Activated T-helper 2 cell treated with anti-CD3 and anti-CD28 coated beads, Interferon-gamma antibody, Interleukin-2, Interleukin-4, amounts not matched to agents 10 μg/mL and 5 μg/mL and 100 μg/mL, durations not matched to agents 14 hours and 24 hours and 36 hours (primary cell): ENCODE measurements at places on chromosomes 1 and 21. TPM values are rescaled to one million over a fixed set of nuclear protein-coding genes. Genes with fewer than 3 reads are reported as not detected.

Gene STIL
- total RNA-seq = 24.8 and 27.6 TPM in 2 replicates

GRCh38 chr1:83034851-83035250, 964.1 kb downstream of the TTLL7 start:
- no peak for DNase-seq

GRCh38 chr21:44836666-44837471, 19.0 kb upstream of the SUMO3 start:
- DNase-seq = no peak

DNA sequence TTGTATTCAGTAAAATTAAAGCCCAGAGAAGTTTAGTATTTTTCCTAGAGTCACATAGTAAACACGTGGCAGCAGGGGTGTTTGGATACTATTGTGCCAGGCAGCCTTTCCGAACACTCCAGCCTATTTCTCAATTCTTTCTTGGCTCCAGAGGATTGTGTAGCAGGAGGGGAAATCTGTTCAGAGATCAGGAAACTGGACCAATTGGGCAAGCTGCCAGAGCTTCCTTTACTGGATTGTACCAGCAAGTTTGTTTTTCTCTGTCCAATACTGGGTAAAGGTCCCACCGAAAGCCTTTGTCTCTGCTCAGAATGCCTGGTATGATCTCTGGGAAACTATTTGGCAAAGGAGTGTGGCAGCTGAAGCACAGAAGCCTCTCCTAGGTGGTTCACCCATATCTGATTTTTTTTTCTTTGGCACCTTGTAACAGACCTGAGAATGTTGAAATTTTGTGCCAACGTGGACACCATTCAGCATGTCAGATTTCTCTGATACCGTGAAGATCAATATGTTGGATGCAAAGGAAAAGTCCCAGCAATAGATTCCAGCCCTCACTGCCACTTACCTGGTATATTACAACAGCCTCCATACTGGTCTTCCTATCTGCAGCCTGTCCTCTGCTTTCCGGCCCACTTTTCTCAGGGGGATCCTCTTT, 126.2 kb downstream of the FGGY start:
- no peak for DNase-seq

- DNase-seq = no peak
Measured at GRCh38 chr1:169891539-169891885, 2.2 kb downstream of the SCYL3 start.

DNA sequence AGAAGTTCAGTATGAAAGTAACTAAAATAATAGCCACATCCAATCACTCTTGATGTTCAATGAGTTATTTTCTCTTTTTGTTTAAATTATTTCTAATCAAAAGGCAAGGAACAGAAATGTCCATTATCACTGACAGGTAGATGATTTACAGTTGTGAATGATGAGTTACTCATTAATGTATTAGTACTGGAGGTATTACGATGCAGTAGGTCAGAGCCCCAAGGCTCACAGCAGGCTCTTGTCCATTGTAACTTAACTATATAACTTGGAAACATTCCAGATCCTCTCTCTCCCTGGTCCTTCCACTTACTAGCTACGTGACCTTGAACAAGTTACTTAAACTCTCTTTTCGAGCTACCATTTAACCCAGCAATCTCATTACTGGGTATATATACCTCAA, 39.5 kb downstream of the CRB1 start:
- no peak for DNase-seq

Gene PTPRC
- 321 and 333 TPM in 2 replicates for total RNA-seq

GRCh38 chr1:231410036-231410612, 12.0 kb downstream of the EGLN1 start:
- no peak for DNase-seq

DNA sequence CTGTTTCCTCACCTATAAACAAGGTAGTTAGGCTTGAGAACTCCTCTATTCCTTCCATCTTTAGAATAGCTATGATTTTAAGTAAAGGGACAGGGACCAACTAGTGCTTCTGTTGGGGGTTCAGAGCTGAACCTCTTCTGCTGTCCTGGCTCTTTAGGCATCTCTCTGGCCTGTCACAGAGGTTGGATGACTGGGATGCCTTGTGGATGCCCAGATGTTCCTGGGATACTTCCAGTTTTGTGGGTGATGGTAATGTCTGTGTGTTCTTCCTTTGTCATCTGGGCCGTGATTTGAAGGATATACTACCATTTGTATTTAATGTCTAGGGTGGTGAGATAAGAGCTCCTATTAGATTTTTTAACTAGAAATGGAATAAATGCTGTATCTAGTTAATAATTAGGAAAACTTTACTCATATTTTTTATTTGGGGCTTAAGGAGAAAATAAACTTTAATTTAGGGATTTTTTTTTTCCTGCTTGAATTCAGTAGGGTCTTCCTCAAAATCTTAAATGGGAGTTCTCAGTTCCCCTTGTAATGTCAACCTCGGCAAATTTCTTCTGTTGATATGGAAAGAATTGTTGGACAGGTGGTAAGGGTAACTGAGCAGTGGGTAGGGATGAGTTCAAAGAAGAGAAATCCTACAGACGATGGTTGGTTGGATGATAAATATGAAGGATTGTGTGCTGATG, 47.2 kb downstream of the LAMC1 start:
- DNase-seq = no peak

Gene AK2
- 349 TPM in 2 replicates for total RNA-seq

Gene TTC34
- total RNA-seq = 0.94 and 1.1 TPM in 2 replicates

Gene AGMAT
- 30.1 and 32.5 TPM in 2 replicates for total RNA-seq

- DNase-seq = no peak
Measured at GRCh38 chr1:206691604-206692003, 6.9 kb downstream of the MAPKAPK2 start.

DNA sequence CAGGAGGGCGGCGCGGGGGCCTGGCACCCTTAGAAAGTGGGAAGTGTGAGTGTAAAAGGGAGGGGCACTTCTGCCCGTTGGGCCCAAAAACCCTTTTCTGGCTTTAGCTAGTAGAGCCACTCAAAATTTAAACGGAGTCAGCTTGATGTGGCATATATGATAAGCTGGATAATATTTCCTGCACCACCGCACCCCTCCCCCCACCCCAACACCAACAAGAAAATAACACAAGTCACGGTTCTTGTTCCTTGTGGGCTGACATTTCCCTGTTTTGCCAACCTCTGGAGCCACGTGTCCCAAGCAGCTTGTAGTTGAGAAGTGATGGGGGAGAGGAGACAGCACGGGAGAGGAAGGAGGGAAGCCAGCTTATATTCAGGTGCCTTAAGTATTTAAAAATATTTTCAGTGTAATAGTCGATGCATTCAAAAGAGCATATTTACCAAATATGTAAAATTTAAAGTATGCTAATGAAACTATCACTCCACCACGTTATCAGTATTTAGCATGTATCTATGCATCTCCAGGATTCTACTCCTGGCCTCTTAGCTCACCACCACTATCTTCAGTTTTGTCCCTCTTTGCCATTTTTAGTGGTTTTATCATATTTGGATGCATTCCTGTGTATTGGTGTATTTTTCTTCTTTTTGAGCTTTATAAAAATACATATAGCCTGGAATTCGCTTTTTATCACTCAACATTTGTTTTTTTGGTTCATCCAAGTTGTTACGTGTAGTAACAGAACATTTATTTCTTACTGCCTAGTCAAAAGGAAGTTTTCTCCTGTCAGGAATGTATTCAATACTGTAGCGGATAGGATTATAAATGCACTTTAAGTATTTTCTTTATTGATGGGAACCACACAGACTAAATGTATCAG, 773 bp upstream of the DDX59 start:
- DNase-seq = no peak

Gene SPRR2F
- total RNA-seq = not detected in 2 replicates

DNA sequence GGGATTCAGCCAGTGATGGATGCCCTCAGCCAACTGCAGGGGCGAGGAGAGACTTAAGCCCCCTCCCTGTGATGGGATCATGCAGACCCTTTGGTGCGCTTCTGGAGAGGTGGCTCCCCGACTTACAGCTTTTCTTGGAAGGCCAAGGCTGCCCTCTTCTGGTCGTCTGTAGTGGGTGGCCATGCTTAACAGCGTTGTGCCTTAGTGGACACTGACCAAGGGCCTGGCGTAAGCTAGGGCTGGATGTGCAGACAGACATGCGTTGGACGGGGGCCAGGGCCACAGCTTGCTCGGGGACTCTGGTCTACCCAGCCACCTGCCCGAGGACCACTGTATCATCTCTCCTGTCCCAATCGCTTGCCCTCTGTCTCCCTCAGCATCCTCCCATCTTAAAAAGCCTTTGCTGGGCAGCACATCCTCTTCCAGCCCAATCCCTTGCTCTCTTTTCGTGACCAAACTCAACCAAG, 5.5 kb downstream of the AZIN2 start:
- no peak for DNase-seq

DNA sequence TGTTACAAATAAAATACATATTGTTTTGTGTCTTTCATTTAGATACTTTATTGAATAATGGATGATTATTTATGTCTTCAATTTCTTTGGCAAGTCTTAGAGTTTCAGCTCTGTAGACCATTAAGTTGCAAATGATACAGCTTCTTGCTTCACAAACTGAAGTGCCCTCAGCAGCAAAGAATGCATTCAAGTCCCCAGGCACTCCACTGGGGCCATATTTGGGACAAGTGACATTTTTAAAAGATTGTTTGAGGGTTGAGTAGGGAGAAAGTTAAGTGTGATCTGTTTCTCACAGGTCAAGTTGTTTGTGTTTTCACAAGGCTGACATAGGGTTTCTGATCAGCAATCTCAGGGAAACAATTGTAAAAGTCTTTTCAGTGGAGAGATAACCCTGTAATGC, 400.7 kb downstream of the PLA2G4A start:
- no peak for DNase-seq

DNA sequence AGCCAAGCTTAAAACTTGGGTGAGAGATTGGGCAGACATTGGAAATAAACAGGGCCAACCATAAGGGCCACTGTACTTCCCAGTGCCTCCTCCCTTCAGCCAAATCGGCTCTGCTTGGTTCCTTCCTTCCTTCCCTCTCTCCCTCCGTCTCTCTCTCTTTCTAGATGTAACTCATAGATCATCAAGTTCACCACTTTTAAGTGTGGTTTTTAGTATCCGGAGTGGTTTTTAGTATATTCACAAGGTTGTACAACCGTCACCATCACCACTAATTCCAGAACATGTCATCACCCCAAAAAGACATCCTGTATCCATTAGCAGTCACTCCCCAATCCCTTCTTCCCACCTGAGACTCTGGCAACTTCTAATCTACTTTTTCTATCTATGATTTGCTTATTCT, 51.0 kb downstream of the MYSM1 start:
- DNase-seq = no peak

DNA sequence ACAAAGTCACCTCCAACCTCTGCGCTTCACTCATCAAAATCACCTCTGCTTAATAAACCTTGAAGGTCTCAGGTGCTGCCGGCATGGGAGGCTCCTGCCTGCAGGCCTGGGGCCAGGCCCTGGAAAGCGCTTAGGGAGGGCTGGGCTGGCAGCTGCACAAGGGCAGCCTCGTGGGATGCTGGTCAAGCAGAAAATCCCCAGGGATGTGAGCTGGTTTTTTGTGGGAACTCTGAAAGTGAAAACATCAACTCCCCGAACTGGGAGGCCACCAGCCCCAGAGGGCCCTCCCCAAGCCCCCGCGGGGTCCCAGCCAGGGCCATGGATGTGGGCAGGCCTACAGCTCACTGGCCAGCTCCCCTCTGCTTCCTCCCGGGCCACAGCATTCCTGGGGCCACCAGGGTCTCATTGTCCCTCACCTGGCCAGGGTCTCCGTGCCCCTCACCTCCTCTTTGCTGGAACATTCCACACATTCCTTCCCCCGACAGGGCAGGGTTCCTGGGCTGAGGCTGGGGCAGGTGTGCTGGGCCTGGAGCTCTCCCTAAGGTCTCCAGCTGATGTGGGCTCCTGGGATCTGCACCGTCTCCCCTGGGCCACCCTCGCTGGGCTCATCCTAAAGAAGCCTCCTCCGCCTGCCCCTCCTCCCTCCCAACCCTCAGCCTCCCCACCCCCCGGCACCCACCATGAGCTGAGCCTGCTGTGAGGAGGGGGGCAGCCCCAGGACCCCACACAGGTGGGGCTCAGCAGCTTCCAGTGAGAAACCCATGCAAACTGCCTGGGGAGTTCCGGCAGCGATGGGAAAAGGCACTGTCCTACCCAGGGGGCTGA, 36.0 kb upstream of the POFUT2 start:
- no peak for DNase-seq

- DNase-seq = no peak
Measured at GRCh38 chr21:41497008-41497407, 10.9 kb downstream of the TMPRSS2 start.

- no peak for DNase-seq
Measured at GRCh38 chr1:184507604-184508280, 120.9 kb downstream of the C1orf21 start.

DNA sequence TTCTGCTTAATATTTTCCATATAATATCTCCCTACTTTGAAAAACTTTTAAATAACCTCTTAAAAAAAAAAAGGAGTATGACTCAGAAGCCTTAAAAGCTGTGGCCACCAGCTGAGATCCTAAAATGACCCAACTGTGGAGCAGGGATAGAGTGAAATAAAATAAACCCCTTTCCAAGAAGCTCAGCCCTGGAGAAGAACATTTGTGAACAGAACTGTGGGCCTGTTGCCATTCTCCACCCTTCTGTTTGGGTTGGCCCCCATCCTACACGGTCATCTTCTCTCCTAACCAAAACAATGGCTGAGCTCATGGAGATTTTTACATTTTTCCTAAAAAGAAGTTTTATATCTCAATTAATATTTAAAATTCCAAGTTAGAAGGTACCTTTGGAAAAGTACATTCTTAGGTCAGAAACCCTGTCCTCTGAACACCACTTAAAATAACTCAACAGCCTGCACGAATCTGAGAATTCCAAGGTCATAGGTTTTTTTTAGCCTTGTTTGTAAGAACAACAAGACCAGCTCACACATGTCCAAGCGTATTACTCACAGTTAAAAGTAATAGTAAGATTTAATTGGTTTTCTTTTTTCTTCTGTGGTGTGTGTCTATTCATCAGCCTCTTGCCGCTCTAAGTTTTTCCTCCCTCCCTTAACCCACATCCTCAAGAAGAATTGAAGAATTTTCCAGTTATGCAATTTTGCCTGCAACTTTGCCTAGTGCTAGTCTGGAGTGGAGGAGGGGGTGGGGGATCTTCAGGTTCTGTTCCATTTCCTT, 107.7 kb upstream of the ERRFI1 start:
- DNase-seq = no peak

DNA sequence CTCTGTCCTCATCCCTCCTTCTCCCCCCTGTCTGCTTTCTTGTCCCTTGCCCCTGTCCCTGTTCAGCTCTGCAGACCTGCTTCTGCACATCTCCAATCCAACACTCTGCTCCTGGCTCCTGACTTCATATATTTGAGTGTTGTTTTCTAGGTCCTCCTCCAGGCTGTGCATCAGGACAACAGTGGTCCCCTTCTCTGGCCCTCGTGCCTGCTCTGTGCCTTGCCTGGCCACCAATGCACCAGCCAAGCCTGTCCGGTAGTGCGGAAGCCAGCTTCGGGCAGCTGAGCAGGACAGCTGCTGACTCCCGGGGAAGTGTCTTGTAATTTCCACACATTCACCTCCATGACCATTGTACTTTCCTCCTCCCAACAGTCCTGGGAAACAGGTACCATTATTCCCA, 203.4 kb upstream of the RAB4A start:
- DNase-seq = no peak

DNA sequence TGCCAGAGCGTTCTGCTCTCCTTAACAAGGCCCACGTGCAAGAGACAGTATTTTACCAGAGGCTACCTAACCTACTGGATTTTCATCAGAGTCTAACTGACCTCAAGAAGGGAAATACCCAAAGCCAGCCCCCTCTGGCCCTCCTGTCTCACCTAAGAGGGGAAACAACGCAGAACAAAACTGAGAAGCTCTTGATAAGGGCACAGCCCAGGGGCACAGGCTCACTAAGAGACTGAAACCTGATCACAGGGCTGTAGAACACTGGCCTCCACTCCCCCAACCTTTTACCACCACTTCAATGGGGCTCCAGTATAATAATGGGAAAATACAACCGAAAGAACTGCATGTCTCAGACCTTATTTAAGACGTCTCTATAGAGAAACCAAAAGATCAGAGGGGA, 449.5 kb upstream of the CAMK1G start:
- DNase-seq = no peak
